NT2/D1 (cell line): ENCODE measurements at places on chromosomes 5 and 9.
A peak's percentile ranks its signal among the peaks of the same experiment; 100 is the strongest.

- DNase-seq = peak; percentile 81
Measured at GRCh38 chr5:74543162-74543995, 97.1 kb downstream of the ENC1 start.

- DNase-seq = no peak
Measured at GRCh38 chr5:66881480-66882161, 285.4 kb downstream of the MAST4 start.

DNA sequence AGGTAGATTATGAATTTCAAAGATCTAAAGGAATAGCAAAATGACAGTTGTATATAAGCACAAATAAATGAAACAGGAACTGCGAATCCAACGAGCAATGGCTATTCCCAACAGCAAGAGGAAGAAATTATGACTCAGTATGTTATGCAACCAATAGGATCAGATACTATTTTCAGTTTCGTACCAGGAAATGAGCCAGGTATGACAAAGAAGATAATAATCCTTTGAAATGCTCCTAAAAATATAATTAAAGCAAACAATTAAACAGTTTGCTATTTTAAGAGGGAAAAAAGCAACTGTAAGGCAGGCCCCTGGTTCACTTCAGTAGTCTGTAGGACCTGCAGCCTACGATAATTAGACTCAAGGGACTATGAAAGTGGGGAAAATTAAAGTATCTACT is 58.9 kb downstream of the AUH start:
- no peak for DNase-seq

- DNase-seq = no peak
Measured at GRCh38 chr9:123617286-123617685, 261.3 kb downstream of the CRB2 start.

- no peak for DNase-seq
Measured at GRCh38 chr5:173591056-173591514, 25.4 kb downstream of the BOD1 start.

DNA sequence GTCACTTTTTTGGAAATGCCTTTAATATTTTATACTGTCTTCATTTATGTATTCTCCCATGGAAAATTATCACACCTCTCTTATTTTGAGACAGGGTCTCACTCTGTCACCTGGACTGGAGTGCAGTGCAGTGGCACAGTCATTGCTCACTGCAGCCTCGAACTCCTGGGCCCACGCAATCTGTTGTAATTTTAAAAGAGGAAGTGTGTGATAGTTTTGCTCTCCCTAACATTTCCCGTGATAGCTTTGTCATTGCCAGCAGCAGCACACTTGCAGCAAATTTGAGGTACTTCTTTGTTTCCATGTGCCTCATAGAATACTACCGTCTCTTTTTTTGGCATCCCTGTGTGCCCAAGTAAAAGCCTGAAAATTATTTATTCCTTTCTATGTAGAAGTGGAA is 103.5 kb downstream of the RNF180 start:
- DNase-seq = no peak

DNA sequence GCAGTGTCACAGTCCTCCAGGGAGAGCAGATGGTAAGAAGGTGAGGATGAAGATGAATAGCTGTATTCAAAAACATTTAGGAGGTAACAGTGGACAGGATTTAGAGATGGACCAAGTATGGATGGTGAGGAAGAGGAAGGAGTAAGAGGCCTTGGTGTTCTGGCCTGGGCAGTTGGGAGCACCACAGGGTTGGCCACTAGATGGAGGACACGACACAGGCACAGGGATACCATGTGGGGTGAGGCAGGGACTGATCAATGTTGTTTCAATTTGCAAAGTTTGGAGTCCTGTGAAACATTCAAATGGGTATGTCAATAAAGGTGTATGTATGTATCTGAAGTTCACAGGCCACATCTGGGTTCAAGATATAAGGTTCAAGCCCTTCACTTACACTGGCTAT is 141.1 kb upstream of the RASEF start:
- no peak for DNase-seq

DNA sequence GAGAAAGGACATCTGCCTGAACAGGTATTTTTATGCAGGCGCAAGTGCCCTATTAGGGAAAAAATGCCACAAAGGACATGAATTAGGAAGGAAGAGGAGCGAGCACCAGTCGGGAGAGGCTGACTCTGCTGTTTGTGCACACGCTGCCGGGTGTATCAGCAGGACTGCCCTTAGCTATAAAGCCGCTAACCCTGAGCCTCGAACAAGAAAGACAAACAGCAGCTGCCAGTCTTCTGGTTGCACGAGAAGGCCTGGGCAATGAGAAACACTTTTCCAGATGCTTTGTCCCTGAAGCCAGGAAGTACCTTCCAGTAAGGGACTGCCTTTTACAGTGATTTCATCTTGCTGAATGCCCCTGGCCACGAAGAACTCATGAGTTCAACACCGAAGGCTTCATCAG is 12.6 kb downstream of the QSOX2 start:
- no peak for DNase-seq

DNA sequence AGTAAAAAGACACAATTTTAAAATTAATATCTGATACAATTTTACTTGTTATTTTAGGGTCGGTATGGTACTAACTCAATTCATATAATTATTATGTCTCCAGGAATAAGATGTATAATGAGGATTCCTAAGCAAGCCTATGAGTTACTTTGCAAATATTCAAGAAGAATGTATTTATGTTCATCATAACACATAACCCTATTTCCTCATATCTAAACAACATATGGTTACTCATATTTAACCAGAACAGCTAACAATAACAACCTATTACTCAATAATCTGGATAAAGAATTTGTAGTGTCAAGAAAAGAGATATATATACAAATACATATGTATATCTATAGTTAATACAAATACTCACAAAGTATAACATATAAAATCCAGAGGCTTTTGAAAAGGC is 285.9 kb downstream of the ARL15 start:
- DNase-seq = no peak

DNA sequence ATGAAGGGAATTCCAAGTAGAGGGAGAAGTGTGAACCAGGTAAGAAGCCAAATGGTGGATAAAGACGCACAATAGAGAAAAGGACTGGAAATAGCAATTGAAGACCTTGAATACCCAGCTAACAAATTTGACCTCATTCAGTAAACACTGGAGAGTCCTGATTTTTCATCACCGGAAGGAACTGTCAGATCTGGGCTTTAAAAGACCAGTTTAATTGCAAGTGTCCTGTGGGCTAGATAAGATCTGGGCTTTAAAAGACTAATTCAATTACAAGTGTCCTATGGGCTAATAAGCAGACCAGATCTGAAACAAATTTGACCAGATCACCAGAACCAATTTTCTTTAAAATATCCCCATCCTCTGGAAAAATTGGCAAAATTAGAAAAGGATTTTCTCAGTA is 380.0 kb downstream of the ACTL7B start:
- DNase-seq = no peak

- DNase-seq = no peak
Measured at GRCh38 chr5:159805021-159805420, 111.3 kb upstream of the ADRA1B start.

DNA sequence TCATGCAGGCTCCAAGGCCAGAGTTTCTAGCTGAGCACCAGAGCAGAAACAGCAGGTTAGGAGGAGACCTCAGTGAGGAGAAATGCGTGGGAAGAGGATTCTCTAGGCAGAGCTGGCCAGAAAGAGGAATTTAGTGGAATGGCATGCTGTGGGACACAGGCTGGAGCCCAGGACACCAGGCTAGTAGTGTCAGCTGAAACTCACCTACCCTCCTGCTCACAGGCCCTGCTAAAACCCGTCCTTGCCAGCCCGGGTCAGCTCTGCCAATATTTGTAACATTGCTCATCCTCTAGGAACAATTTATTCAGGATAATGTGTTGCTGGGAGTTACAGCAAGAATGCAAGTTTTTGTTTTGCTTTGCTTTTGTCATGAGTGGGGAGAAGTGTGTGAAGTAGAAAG is 40.2 kb upstream of the AGXT2 start:
- DNase-seq = no peak

- DNase-seq = no peak
Measured at GRCh38 chr5:96928931-96929708, 6.8 kb upstream of the LNPEP start.

DNA sequence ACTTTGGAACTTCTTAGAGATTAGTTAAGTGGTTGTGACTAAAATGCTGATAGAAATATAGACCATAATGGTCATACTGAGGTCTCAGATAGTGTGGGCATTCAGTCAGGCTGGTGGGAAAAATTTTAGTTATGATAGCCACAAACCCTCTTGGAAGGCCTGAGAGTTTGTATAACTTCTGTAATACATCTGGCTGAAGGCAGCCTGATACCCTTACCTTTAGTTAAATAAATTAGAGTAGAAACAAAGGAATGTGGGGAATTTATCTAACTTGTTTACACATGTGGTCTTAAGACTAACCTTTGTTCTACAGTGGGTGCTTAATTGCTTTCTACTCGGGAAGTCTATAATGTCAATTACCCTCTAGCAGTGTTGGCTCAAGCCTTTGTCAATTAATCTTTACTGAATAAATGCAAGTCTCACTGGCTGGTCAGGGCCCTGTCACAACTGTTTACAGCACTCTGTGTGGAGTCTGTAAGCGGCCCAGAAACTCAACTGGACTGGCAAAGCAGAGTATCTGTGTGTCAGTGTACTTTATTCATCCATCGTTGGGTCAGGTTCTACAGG is 184.0 kb downstream of the FBXO4 start:
- DNase-seq = no peak

GRCh38 chr9:101032426-101032825 is 3.9 kb downstream of the PLPPR1 start:
- DNase-seq = no peak

- DNase-seq = no peak
Measured at GRCh38 chr5:76277736-76278135, 125.3 kb upstream of the IQGAP2 start.

GRCh38 chr5:138650196-138650595 is 75.0 kb upstream of the HSPA9 start:
- no peak for DNase-seq

DNA sequence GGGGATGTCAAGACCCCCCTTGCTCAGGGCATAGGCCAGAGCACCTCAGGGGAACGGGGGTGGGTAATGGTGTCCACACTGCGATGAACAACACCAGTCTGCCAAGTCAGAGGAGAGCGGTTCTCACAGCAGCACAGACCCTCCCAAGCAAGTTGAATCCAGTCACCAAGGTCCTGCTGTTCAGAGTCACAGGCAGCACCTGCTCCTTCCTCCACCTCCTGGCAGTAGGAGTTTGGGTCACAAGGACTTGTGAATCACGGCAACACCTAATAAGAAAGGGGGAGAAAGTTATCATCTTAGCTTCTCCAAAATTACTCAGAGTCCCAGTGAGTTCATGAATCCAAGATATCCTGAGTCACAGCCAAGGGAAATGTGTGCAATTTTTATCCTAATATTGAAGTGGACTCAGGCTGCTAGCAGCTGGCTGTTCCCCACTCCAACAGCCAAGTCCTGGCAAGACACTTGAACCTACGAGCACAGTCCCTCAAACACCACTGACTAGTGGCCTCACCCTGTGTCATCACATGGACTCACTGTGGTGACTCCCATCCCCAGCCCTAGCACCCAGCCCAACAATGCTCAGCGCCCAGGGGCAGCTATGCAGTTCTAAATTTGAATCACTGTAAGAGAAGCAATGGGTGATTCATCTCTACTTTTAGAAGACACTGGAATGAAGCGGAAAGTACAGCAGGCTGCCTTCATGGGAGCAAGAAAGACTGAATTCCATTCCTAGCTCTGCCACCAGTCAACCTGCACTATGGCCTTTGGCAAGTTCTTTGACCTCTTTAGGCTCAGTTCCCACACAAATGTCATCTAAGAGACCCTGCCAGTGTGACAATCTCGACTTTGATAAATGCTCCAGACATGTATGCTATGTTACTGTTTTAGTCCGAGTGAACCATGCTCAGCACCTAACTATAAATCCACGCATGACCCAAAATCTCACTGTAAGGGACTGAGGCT is 113.7 kb downstream of the KLHL3 start:
- no peak for DNase-seq

DNA sequence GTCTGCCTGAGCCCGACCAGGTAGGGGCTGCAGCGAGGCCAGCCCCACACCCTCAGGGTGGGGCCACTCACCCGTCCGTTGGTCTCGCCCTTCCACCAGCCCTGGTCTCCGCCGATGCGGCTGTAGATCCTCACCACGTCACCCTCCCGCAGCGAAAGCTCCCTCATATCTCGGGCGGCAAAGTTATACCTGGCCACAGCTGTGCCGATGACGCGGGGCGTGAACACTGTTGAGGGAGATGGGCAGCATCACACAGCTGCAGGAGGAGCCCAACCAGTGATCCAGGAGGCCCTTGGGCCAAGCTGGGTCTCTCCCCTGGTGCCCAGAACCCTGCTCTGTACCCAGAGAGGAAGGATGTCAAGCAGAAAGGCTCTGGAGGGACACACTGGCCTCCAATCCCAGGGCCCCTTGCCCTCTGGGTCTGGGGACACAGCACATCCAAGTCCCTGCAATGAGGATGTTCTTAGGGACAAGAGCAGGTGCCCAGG is 30.3 kb upstream of the SARDH start:
- DNase-seq = no peak

GRCh38 chr9:101028346-101029314 is at the start of gene PLPPR1:
Gene PLPPR1 (plus strand): TSS chr9:101028727.
- peak; percentile 51 for DNase-seq

- no peak for DNase-seq
Measured at GRCh38 chr9:99962680-99963261, 56.3 kb downstream of the STX17 start.

GRCh38 chr9:94472806-94473360 is 82.0 kb upstream of the PCAT7 start:
- DNase-seq = no peak

GRCh38 chr9:87622923-87623322 is 103.0 kb upstream of the CTSL start:
- DNase-seq = no peak

DNA sequence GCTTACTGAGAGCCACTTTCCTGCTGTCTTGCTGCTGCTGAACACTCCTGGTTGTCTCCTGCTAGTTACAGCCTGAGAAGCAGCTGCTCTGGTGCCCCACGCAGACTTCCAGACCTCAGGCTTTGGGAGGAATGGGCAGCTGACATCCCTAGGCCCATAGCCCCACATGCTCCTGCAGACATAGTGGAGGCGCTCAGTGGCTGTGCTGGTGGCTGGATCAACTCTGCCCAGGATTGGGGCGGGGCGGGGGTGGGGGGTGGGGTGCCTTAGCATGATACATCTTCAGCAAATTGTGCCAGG is 93.9 kb downstream of the DAB2IP start:
- DNase-seq = no peak

GRCh38 chr5:36414869-36415282 is 113.2 kb upstream of the RANBP3L start:
- no peak for DNase-seq

GRCh38 chr5:68424799-68425537 is 209.4 kb downstream of the PIK3R1 start:
- no peak for DNase-seq

DNA sequence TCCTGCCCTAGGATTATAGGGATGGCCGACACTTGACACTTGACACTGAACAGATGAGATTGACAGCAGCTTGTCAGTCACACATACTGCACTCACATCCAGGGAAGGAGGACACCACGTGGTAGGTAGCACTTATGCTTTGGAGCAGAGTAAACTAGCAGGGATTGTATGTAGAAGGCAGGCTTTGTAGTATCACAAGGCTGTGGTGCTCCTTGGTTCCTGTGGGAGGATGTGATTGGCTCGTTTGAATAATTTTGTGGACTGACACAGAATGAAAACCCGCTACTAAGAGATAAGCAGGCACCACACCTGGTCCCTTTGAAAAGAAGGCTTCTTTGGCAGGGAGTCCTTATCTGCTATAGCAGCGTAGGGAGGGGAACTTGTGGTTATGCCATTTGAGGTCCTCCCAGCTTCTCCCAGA is 63.6 kb upstream of the IL12B start:
- DNase-seq = no peak
